ENCODE measurements at places on chromosomes 4 and X.

- DNase-seq = no peak
These were observed 262.6 kb downstream of the C4orf33 start for GRCh38 chr4:129358571-129358970.

DNA sequence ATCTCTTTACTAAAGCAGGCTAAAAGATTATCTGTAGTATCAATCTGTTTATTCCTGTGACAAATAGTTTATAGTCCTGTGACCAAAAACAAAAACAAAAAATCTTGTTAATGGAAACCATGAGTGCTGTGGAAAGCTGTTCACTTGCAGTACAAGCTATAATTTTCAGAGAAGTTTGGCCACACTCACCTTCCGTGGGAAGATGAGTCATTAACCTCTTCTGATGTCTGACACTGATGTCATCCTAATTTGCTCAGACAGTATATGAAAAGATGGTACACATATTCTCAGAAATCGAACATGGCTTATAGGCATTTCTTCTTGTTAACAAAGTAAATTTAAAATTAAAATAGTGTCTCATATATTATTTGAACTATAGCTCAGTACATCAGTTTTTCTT is 19.9 kb upstream of the ENPP6 start:
- no peak for DNase-seq

- DNase-seq = no peak
These were observed 109.7 kb downstream of the MSL3 start for GRCh38 chrX:11867610-11868345.

GRCh38 chrX:148037020-148037419 is 55.9 kb downstream of the FMR1NB start:
- no peak for DNase-seq

GRCh38 chrX:5857232-5857631 is 371.4 kb downstream of the NLGN4X start:
- DNase-seq = no peak

DNA sequence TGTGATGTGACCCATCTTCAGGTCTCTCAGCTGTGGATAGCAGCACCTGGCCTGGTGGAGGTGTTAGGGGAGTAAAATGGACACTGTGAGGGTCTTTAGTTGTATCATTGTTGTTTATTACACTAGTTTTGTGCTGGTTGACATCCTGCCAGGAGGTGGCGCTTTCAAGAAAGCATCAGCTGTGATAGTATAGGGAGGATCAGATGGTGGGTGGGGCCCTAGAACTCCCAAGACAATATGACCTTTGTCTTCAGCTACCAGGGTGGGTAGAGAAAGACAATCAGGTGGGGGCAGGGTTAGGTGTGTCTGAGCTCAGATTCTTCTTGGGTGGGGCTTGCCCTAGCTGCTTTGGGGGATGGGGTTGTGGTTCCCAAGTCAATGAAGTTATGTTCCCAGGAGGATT is 162.8 kb downstream of the PPP1R2C start:
- peak; percentile 38 for DNase-seq

GRCh38 chrX:3963980-3964379 is 250.5 kb upstream of the PRKX start:
- DNase-seq = no peak

DNA sequence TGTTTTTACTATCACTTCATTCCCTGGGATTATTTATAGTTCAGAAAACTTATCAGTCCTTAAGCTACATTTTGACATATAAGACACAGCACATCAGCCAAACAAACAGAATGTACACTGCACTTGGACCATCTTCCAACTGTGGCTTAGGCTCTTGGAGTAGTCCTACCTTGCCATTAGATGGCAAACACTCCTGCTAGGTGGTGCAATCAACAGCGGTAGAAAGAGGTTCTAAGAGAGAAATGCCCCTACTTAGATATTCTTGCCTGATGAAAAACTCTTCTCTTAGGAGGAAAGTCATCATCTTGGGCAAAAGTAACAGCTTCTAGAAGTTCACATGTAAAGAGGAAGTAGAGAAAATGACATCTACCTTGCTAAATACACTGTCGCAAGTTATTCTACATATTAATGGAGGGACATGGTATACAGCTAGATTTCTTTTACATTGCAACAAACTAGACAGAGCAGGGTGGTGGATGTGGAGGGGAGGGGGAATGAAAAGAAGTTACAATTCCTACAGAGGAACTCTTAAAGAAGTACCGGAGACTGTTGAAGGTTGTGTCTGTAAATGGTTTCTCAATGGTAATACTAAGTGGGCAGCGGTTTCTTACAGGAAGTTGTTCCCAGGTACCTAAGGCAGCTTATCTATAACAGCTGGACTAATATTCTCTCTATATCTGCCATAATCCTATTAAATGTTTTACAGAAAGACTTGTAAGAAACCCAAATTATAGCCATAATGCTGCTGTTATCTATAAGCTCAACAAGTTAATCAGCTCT is 8.1 kb upstream of the STPG2 start:
- no peak for DNase-seq

DNA sequence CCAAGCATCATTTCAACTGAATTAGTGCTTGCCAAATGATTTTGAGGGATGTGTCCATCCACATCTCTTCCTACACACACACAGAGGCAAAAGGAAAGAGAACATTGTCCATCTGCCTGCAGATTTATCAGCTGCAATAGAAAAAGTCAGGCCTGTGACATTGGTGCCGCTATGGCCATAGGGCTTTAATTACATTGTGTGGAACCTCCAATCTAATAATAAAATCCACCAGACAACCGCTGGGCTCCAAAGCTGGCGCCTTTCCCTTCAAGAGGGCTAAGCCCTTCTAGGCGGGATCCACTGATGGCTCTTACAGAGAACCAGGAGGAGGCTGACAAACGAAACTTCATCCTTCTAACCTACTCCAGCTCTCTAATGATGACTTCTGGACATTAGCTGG is 60.6 kb downstream of the PHOX2B start:
- DNase-seq = no peak

- no peak for DNase-seq
These were observed 403.9 kb upstream of the RPS6KA3 start for GRCh38 chrX:20670611-20671010.

DNA sequence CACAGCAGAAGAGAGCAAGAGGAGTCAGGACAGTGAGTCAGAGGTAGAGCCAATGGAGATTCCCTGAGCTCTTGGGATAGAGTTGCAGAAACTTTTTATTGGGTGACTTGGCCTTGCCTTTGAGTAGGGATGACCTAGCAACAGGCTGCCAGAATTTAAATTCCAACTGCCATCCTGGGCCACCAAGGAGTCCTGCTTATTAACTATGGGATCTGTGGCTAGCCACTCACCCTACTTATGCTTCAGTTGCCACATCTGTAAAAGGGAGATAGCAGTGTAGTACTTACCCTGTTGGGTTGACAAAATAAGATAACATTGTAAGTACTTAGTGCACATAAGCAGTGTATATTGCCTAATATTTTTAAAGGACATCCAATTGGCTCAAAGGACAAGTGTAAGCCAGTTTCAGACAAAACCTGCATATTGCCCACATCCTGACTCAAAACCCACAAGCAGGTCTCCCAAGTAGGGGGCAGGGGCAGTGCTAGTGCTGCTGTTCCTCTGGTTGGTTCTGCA is 43.5 kb upstream of the TMEM164 start:
- no peak for DNase-seq

- DNase-seq = no peak
These were observed 75.1 kb upstream of the DDX3X start for GRCh38 chrX:41258871-41259270.

DNA sequence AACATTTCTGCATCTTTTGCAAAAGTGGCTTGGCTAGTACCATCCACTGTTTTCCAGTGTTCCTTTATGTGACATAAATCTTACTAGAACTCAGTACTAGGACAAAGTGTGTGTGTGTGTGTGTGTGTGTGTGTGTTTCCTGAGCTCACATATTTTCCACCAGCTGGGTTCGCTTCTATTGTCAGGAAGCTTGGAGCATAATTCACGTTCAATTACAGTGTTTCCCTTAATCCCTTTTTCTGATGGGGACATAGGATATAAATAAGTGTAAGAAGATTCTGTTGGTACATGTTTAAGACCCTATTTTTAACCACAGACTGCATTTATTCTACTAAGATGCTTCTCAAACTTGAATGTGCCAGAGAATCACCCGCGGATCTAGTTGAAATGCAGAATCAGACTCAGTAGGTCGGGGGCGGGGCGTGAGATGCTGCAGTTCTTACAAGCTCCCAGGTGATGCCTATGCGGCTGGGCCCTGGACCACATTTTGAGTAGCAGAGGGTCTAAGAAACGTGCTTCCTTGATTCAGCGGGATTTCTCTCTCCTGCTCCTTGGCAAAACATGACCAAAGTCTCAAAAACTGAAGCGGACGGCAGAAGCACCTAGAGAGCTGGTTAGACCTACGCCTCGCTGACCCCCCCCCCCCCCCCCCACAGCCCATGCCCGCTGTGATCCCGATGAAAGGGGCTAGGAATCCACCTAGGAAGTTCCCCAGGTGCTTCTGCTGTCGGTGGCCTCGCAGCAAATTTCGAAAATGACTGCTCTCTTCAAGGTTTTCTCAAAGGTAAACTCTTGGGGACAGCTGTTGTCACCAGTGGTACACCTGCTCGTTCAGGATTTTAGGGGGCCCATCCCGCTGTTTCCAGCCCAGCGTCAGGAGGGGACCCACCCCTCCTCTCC is 797 bp downstream of the CD99L2 start:
- peak; percentile 55 for DNase-seq

GRCh38 chr4:7973545-7973981 is 33.9 kb upstream of the AFAP1 start:
- peak; percentile 36 for DNase-seq

DNA sequence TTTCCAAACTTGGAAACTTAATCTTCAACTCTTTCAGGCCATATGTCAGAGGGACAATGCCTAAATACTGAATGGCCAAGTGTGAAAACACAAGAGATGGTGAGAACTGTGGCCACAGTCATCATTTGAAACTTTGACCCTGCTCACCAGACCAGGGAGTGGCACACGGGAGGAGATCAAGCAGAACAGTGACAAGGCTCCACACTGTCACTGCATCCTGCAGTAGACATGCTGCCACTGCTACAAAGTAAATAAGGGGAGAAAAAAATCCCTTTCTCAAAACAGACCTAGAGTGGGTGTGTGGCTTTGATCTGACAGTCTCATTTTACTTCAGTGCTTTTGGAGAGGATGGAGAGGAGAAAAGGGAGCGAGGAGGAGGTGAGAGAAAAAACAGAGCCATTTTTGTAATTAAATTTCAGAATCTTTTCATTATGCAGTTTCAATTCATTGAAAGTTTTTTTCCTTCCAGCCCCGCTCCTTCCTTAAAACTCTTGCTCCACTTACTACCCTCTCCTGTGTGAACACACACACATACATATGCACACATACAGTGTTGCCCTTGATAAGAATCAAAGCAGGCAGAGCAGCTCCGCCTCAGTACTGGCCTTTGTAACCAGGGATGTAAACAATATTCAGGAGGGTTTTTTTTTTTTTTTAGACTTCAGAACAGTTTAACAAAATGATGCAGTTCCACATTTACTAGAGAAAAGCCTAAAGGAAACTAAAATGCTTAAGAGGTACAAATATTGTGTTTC is 34.4 kb downstream of the NEXMIF start:
- DNase-seq = no peak

- no peak for DNase-seq
These were observed 123.3 kb downstream of the CLCN4 start for GRCh38 chrX:10280071-10280470.

DNA sequence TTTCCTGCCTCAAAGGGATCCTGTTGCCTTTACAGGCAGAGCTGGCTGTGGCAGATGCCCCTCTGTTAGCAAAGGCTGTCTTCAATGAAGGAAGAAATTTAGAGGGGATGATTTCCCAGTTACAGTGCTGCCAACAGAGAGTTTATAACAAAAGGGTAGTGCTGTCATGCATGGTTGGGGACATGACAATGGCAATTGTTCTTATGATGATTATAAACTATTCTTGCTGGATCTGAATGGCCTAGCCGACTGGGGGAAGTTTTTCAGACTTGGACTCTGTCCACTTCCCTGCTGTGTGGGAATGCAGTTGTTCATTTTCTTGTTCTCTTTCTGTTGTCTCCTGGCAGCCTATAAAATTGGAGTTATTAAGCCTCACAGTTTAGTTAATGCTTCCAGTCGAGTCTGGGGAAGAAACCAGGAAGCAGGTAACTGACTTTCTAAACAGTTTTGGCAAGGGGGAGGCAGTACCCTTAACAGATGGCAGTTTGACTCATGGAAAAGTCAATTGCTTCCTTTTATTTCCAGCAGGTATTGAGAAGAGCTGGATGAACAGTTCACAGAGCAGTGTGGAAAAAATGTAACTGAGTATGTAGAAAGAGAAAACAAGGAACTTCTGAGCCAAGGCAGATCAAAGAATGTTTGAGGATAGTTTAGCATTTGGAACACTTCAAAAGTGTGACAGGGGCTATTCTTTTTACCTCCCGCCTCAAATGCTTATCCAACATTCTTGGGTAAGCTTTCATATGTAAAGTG is 582.6 kb downstream of the RAPGEF2 start:
- no peak for DNase-seq

DNA sequence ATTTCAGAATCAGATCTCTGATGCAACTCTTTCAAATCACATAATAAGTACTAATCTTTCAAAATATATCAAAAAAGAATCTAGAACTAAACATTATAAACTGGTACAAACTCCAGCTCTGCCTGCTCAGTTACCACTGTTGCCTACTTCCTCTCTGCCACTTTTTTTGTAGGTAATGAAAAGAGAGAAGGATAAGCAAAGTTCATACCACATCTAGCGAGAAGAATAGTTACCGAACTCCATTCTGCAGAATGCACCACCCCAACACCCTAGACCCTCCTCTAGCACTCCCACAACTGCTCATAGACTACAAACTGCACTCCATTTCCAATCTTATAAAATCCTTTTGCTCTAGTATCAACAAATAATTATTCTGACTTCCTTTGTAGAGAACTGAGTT is 19.7 kb upstream of the LRBA start:
- DNase-seq = no peak

- no peak for DNase-seq
These were observed 8.2 kb downstream of the ATP5ME start for GRCh38 chr4:665751-666435.

- DNase-seq = no peak
These were observed 50.3 kb downstream of the NELFA start for GRCh38 chr4:1958276-1959103.
